Activated T-helper 2 cell treated with anti-CD3 and anti-CD28 coated beads, Interferon-gamma antibody, Interleukin-2, Interleukin-4, amounts not matched to agents 10 μg/mL and 5 μg/mL and 100 μg/mL, durations not matched to agents 14 hours and 24 hours and 36 hours (primary cell): ENCODE measurements at places on chromosomes 2 and 18. TPM values are rescaled to one million over a fixed set of nuclear protein-coding genes. Genes with fewer than 3 reads are reported as not detected.

DNA sequence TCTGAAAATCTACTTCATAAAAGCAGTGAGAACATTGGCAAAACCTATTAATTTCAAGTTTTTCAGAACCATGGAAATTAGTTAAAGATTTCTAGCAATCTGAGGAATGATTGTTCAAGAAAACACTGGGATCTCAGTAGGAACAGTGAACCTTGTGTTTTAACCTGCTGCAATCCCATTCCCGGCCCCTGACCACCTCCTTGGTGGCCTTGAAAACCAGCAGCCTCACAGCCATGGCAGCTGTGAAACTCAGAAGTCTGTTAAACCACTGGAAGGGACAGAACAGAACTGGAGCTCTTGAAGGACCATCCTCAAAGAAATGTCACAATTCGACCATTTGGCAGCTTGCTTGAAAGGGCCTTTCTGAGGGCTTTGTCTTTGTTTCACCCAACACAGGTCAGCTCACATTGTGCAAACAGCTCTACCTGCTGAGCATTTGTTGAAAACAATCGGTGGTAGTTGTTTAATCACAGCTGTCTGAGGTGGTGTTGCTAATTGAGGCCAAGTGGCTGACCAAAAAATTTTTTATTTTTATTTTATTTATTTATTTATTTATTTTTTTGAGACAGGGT lies 25.8 kb downstream of the NEDD4L start:
- H3K4me1 ChIP-seq: no peaks in the 10 kb centered on the region
- peaks cover 10% of the 10 kb centered on the region for H3K27me3 ChIP-seq
- H3K36me3 ChIP-seq: no peaks in the 10 kb centered on the region

- no peaks in the 10 kb centered on the region for H3K36me3 ChIP-seq
- H3K27me3 ChIP-seq: peaks cover 1% of the 10 kb centered on the region
- H3K4me3 ChIP-seq: no peak overlapping the region
- no peak overlapping the region for H3K27ac ChIP-seq
- peaks cover 6% of the 10 kb centered on the region for H3K4me1 ChIP-seq
Observed at GRCh38 chr2:42913280-42913878, 121.0 kb upstream of the HAAO start.

DNA sequence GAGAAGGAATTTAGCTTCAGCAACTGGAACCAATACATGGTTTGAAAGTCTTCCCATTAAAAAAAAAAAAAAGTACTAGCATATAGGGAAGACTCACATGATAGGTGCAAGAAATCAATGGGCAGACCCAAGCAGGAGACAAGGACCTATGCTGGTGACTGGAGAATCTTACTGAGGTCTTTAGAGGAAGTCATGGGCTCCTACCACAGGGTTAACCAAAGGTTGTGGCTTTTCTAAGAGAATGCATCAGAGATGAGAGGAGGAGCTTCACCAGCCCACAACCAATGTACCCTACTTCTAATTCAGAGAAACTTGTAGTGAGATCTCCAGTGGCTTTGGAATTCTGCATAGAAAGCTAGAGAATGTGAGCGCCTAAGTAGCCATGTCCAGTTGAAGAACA lies 207.4 kb downstream of the NCKAP5 start:
- no peaks in the 10 kb centered on the region for H3K27me3 ChIP-seq
- DNase-seq: no peak
- H3K27ac ChIP-seq: no peak overlapping the region
- H3K36me3 ChIP-seq: no peaks in the 10 kb centered on the region

DNA sequence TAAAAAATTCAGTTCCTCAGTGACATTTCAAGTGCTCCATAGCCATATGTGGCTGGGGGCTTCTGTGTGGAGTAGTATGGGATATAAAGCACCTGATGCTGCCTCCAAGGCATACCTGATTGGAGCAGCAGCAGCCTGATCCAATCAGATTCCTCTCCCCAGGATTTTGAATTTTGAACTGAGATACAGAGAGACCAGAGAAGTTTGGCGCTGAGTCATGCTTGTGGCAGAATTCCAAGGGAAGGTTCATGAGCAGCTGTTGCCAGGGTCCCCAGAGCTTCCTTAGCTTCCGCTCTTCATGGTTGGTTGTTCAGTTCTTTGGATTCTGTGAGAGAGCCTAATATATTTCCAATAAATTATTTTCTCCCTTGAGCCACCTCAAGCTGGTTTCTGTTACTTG lies 29.0 kb upstream of the CFAP36 start:
- no peak overlapping the region for H3K27ac ChIP-seq
- no peaks in the 10 kb centered on the region for H3K36me3 ChIP-seq
- H3K4me3 ChIP-seq: no peak overlapping the region
- no peak for DNase-seq
- no peaks in the 10 kb centered on the region for H3K4me1 ChIP-seq

DNA sequence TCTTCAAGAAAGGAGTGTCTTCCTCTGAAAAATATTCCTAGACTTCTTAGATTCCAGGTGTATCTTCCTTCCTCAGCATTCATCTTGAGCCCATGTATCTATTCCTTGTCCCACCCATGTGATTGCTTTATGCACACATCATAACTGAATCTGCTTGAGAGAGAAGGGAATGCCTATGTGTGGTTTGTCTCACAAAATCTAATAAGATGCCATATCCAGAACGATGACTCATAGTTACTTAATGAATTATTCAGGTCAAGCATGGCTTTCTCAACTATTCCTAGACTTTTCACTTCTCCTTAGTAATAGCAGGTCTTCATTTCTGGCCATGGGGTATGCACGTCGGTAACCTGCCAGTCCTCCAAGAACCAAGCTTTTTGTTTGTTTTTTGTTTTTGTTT lies 121.8 kb downstream of the SETBP1 start:
- no peak for DNase-seq
- H3K36me3 ChIP-seq: peaks cover 29% of the 10 kb centered on the region
- peaks cover 63% of the 10 kb centered on the region for H3K4me1 ChIP-seq
- H3K27ac ChIP-seq: no peak overlapping the region
- H3K27me3 ChIP-seq: no peaks in the 10 kb centered on the region

- H3K4me1 ChIP-seq: peaks cover 78% of the 10 kb centered on the region
- no peak overlapping the region for H3K4me3 ChIP-seq
- DNase-seq: no peak
- H3K27me3 ChIP-seq: no peaks in the 10 kb centered on the region
- H3K36me3 ChIP-seq: no peaks in the 10 kb centered on the region
Observed at GRCh38 chr2:42129947-42130346, 39.2 kb upstream of the EML4 start.

The SNTG2 gene
- total RNA-seq: not detected in 2 replicates

DNA sequence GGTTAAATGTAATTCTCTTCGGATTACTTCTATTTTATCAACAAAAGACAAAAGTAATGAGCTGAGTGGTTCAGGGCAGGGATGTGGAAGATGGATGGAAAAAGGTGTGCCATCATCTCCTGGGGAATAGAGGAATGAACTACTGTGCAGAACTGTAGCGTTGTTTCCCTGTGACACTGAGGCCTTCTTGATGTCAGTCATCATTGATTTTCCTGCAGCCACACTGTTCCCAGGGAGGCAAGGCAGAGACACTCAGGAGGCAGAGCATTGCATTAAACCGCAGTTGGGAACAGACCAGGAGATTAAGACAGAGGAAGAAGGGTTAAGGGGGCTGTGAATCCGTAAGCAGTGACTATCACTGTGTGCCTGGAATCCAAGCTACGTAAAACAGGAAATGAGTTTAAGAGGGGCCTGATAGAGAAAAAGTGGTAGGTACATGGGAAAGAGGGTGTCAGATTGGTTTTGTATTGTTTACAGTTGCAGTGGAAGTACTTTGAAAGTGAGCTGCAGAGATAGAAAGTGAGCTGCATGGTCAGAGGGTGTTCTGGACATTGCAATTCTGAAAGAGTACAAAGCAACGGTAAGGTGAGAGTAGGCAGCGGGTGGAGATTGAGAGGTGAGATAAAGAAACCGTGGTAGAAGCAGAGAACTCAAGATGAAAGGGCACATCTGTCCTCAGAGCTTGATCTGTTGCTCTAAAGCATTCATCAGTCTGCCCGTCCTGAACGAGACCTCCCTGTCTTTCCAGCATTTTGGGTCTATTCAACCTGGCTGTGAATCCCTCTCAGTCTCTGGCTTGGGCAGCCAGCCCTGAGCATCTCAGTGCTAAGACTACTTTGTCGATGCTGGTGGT lies 793.4 kb upstream of the CELF4 start:
- peaks cover 6% of the 10 kb centered on the region for H3K4me1 ChIP-seq
- H3K4me3 ChIP-seq: no peak overlapping the region
- no peak overlapping the region for H3K27ac ChIP-seq

DNA sequence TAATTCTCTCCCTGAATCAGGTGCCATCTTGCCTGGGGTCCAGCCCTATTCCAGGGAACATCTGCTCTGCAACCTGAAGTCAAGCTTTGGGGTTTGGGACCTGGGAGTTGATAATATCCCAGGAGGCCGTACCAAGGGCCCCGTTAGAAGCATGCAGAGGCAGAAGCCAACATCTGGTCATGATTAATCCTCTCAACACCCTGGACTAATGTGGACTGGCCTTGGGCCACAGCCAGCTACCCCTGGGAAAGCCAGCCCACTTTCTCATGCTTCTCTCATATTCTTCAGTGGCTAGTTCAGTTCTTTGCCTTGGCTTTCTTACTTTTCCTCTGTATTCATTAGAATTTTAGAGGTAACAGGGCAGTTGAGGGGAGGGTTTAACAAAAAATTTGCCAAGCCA lies 515.6 kb upstream of the NRP2 start:
- DNase-seq: no peak
- H3K36me3 ChIP-seq: no peaks in the 10 kb centered on the region
- H3K4me3 ChIP-seq: no peak overlapping the region
- H3K27me3 ChIP-seq: no peaks in the 10 kb centered on the region
- H3K27ac ChIP-seq: no peak overlapping the region

The LPIN1 gene
- 42.9 and 48.8 TPM in 2 replicates for total RNA-seq

The REG3A gene
- not detected in 2 replicates for total RNA-seq

The SIX3 gene
- 0.25 and 0.34 TPM in 2 replicates for total RNA-seq

GRCh38 chr2:106960683-106961161 lies 74.8 kb upstream of the ST6GAL2 start:
- H3K4me3 ChIP-seq: no peak overlapping the region
- no peaks in the 10 kb centered on the region for H3K36me3 ChIP-seq
- no peaks in the 10 kb centered on the region for H3K27me3 ChIP-seq
- H3K27ac ChIP-seq: no peak overlapping the region
- no peak for DNase-seq

The TMEM163 gene
- total RNA-seq: 0.09 and 0.27 TPM in 2 replicates

The NT5C1B gene
- total RNA-seq: not detected in 2 replicates

DNA sequence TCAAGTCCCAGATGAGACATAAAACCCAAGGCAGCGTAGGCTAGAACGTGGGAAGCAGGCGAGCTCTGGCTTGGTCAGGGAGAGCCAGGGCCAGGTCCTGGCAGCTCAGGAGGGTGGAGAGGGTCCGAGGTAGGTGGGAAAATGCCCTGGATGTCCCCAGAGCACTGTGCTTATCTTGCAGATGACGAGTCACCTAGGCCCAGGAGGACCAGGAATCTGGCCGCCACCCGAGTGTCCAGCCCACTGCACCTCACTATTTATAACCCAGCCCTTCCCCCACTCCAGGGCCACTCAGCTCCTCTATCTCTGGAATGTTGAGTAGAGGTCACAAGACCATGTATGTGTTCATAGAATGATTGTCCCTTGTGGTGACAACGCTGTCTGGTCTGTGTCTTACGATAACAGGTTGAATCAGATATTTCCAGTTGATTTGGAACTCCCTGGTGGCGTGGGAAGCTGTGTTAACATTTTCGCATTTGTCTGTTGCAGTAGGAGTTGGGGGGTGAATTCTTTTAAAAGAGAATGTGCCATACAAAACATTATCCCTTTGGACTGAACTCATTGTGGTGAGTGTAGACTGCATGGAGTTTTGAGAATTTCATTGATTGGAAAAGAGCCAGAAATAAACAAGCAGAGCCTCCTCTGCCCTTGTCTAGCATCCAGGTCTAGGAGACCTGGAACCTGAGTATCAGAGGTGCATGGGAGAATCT lies 47.5 kb downstream of the EMILIN2 start:
- H3K27me3 ChIP-seq: no peaks in the 10 kb centered on the region
- no peak overlapping the region for H3K27ac ChIP-seq
- peaks cover 65% of the 10 kb centered on the region for H3K36me3 ChIP-seq
- H3K4me1 ChIP-seq: peaks cover 50% of the 10 kb centered on the region
- DNase-seq: no peak
- no peak overlapping the region for H3K4me3 ChIP-seq

GRCh38 chr18:31711365-31712172 lies 27.2 kb upstream of the B4GALT6 start:
- H3K36me3 ChIP-seq: no peaks in the 10 kb centered on the region
- DNase-seq: no peak
- no peak overlapping the region for H3K27ac ChIP-seq
- H3K4me3 ChIP-seq: no peak overlapping the region
- no peaks in the 10 kb centered on the region for H3K27me3 ChIP-seq
- H3K4me1 ChIP-seq: no peaks in the 10 kb centered on the region

DNA sequence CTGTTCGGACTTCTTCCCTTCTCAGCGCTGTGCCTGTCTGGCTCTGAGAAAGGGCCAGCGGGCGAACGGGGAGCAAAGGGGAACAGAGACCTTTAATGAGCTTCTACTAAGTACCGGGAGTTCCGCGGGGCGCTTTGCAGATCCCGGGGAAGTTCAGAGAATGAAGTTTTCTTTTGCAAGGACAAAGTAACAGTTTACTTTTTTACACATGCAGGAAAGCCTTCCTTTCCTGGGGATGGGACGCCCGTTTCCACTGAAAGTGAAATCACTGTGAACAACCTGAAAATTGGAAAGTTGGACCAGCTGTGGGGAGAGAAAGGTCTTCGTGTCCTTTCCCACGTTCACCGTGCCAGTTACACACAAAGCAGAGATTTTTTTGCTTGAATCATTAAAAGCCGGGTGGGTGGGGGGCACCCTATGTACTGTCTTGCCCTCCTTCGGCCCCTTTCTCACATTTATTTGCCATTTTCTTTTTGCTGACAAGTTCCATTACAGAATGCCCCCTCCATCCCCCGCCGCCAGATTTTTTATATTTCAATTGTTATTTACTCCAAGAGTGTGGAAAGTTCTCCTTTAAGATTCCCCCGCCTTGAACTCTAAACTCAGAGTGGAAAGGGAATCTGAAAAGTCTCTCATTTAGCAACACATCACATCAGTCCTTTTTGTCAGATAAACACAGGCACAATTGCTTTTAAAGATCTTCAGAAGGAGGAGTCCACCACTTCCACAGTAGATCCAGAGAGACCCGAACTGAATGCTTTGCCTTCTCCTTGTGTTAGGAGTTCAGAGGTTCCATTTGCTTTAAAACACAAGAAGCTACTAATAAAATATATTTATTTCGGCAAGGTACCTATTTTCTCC lies 1.1 kb upstream of the FN1 start:
- H3K4me3 ChIP-seq: peak overlapping the region; percentile 80
- H3K4me1 ChIP-seq: peaks cover 15% of the 10 kb centered on the region
- no peak overlapping the region for H3K27ac ChIP-seq
- H3K27me3 ChIP-seq: peaks cover 71% of the 10 kb centered on the region
